ENCODE measurements at places on chromosomes 1 and 21.

- no peak for DNase-seq
These were observed 158.5 kb downstream of the PCBP3 start for GRCh38 chr21:45801989-45802388.

GRCh38 chr1:153648000-153648643 is 10.4 kb upstream of the SNAPIN start:
- no peak for DNase-seq

GRCh38 chr21:31804008-31804394 is 68.8 kb upstream of the HUNK start:
- no peak for DNase-seq

DNA sequence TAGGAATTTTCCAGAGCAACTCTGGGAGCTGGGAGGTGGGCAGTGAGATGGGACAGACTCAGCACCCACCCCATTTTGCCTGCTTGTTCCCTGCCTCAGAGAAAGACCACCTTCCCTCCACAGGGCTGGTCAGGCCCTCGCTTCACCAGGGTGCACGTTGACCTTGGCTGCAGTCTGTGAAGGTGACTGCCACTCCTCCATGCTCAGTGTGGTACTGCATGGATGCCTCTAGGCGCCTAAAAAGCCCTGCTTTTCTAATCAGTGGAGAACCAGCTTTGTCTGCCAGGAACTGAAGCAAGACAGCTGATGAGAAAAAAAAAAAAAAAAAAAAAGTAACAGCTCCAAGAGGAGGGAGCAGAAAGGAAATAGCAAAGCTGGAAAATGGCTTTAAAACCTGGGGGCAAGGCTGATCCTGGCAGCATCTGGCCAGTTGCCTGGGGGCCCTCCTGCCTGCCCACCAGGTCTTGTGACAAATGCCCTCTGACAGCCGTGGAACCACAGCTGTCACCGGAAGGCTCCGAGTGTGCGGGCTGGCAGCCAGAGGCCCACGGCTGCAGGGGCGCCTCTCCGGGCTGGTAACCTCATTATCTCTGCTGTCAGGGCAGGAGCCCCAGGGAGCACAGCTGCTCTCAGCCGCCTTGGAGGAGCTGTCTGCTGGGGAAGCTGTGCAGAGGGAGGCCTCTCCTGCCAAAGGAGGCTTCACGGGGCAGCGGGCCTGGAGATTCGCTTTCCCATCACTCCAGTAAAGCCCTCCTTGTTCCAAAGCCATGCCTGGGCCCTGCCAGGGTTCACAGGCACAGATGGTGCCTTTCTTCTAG is 13.7 kb downstream of the KIAA1614 start:
- DNase-seq: no peak

- no peak for DNase-seq
These were observed 10.3 kb downstream of the SLC1A7 start for GRCh38 chr1:53132176-53132575.

GRCh38 chr1:100009458-100009857 is 39.7 kb downstream of the SLC35A3 start:
- peak; percentile 40 for DNase-seq

GRCh38 chr1:42957880-42958487 is 684 bp downstream of the SLC2A1 start:
- no peak for DNase-seq

Data from GM04503 (cell line).